ENCODE measurements at places on chromosomes 5 and 9.
A peak's percentile ranks its signal among the peaks of the same experiment; 100 is the strongest.

GRCh38 chr9:127165116-127165515 is 42.7 kb upstream of the ANGPTL2 start:
- no peak for DNase-seq

DNA sequence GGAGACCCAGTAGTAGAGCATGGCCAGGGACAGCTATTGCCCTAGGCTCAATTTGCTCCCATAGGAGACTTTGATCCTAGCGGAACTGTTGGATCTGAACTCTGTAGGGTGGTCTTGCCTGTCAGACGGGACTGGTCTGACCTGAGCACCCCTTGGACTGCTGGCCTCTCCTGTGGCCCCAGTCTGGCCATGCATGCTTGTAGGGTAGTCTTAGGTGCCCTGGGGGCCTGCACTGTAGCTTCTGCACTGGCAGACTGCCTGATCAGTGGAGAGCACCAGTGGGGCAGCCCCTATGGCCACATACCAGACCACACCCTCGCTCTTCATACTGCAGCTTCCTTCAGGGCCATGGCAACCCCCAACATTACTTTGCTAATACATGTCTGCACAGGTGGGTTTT is 396.1 kb upstream of the GRAMD2B start:
- no peak for DNase-seq

DNA sequence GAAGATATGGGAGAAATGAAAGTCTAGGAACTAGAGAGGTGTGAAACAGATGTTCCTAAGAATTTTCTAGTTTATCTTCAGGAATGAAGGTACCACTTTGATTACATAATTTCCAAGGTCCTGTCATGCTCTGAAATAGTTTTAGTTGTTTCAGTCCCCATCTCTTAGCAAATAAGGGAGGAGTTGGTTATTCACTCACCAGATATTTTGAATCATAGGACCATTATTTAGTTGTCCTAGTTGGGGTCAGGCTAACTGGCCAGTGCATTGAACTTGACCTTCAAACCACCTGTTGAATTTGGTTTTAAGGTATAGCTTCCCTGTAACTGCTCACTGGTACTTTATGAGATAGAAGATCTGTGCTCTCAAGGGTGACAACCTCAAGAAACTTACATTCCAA is 53.9 kb upstream of the TNFAIP8 start:
- DNase-seq, result no peak

DNA sequence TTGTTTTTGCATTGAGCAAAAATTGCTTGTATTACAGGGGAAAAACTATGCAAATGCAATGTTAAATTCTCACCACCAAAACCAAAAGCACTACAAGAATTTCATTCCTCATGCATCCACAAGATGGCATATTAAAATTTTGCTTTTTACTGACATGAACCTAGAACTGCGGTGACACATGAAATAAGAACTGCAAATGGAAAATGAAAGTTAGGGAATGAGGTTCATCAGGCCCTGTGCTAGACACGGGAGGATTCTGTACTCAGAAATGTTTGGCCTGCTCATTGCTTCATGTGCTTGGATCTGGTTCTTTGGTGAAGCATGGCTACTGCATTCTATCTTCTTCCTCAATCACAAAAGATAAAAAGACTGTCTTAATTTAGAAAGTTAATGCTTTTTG is 9.1 kb upstream of the RFK start:
- DNase-seq, result peak; percentile 3

- DNase-seq, result no peak
Observed at GRCh38 chr5:18299166-18299565, 664.9 kb downstream of the TAF11L14 start.

GRCh38 chr9:92983984-92984589 is 36.8 kb downstream of the FGD3 start:
- no peak for DNase-seq

GRCh38 chr5:172264815-172265395 is 18.7 kb downstream of the UBTD2 start:
- no peak for DNase-seq

- DNase-seq, result no peak
Observed at GRCh38 chr5:23025629-23026233, 172.6 kb upstream of the CDH12 start.

GRCh38 chr9:120882935-120883607 is 6.1 kb upstream of the PHF19 start:
- DNase-seq, result no peak

Measured in retina (tissue), 1 donor.